ENCODE measurements at places on chromosomes 7 and 10. TPM values are rescaled to one million over a fixed set of nuclear protein-coding genes. Genes with fewer than 3 reads are reported as not detected.

- DNase-seq = no peak
Observed at GRCh38 chr10:119575506-119575905, 21.3 kb downstream of the TIAL1 start.

DNA sequence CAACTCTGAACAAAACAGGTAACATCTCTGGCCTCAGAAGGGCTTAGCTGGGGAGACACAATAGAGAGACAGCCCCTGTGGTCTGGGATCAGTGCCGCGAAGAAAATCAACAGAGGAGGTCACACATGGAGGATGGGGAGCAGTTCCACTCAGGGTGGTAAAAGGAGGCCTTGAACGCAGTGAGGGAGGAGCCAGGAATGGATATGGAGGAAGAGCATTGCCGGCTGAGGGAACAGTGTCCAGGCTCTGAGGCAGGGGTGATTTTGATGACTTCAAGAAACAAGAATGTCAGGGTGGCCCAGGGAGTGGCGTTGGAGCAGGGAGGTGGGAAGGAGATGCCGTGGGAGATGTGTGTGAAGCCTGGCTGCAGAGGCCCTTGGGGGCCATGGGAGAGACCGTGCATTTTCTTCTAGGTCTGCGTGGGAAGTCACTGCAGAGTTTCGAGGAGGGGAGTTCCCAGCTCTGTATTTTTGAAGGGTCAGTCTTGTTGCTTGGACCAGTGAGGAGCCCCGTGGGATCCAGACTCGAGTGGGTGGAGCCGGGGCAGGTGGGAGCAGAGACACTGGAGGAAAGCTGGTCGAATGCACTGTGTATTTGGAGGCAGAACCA is 35.7 kb upstream of the SH2D4B start:
- DNase-seq = no peak

- DNase-seq = no peak
Observed at GRCh38 chr10:52488606-52489485, 174.8 kb downstream of the DKK1 start.

The SPDYE17 gene
- not detected for total RNA-seq

DNA sequence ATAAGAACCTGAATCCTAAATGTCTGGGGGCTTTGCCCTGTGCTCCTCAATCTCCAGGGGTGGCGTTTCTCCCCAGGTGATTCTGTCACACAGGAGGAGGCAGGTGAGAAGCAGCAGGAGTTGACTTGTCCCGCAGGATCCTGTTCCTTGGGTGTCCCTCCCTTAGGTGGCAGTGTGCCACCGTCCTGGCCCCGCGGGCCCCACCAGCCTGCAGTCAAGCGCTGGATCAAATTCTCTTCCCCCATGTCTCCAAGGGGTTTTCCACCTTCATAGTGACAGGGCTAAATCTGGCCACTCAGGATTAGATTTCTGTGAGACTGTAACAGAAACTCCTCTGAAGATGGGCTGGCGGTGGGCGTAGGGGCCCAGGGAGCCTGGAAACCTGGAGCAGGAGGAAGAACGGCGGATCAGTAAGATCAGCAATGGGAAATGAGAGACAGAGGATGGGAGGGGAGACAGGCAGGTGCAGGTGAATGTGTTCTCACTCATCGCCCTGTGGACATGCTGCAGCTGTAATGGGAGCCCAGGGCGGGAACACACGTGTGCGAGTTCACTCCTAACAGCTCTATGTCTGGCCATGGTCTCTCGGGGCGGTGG is 329.2 kb upstream of the COBL start:
- DNase-seq = no peak

The CD36 gene
- 32.2 TPM for total RNA-seq

GRCh38 chr10:132199268-132199853 is 12.6 kb downstream of the DPYSL4 start:
- no peak for DNase-seq

- DNase-seq = no peak
Observed at GRCh38 chr7:33043501-33044400, 18.8 kb downstream of the NT5C3A start.

DNA sequence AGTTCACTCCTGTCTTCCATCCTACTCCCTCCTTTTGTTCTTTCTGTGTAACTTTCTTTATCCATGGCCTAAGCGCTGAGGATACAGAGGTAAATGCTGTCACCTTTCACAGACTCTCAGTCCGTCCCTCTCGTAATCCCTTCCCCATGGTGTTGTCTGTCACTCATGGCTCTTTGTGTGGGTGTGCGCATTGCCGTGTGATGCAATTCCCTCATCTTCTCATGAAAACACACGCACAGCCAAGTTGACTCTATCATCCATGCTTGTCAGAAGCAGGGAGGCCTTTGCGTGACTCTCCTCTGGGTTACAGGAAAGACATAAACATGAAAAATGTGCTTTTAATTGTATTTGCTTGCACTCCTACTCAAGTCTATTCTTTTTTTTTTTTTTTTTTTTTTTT is 125.6 kb upstream of the C7orf33 start:
- DNase-seq = no peak

The LRGUK gene
- 0.57 TPM for total RNA-seq

GRCh38 chr10:62250594-62251198 is 17.9 kb downstream of the RTKN2 start:
- DNase-seq = no peak

DNA sequence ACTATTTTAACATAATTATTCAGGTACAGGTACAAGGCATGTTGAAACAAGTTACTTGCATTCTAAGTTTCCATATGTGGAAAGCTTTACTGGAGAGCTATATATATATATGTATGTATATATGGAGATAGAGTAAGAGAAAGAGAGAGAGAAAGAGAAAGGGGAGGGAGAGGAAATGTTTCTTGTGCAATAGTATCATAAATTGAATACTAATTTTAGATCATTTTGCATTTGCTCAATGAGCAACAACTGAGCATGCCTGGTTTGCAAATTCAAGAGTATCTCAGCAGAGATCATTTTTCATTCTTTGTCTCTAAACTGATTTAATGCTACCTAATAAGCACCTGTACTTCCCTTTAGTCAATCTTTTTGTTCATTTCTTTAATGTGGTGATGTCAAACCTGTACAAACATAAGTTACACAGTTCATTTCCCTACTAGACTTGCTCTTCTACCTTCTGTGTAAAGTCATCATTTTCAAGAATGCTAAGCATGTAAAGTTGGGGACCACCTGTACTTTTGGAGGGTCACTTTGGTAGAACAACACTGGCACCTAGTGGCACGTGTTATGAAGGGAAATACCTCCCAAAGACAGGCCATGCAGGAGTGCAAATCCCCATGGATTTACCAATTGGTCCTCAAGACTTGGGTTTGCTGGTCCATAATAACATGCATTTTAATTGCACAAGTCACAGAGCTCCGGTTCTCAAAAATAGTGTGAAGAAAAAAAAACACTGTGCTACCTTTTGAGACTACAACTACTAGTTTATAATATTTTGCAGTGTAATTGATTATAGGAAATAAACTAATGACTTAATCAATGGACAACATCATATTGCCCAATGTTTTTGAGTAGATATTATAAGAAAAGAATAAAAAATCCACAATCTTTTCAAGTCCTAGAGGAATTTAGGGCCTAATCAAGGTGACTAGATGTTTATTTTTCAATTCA is 431.2 kb upstream of the IGFBP3 start:
- DNase-seq = no peak

GRCh38 chr10:100799881-100800280 is 54.5 kb downstream of the PAX2 start:
- no peak for DNase-seq

DNA sequence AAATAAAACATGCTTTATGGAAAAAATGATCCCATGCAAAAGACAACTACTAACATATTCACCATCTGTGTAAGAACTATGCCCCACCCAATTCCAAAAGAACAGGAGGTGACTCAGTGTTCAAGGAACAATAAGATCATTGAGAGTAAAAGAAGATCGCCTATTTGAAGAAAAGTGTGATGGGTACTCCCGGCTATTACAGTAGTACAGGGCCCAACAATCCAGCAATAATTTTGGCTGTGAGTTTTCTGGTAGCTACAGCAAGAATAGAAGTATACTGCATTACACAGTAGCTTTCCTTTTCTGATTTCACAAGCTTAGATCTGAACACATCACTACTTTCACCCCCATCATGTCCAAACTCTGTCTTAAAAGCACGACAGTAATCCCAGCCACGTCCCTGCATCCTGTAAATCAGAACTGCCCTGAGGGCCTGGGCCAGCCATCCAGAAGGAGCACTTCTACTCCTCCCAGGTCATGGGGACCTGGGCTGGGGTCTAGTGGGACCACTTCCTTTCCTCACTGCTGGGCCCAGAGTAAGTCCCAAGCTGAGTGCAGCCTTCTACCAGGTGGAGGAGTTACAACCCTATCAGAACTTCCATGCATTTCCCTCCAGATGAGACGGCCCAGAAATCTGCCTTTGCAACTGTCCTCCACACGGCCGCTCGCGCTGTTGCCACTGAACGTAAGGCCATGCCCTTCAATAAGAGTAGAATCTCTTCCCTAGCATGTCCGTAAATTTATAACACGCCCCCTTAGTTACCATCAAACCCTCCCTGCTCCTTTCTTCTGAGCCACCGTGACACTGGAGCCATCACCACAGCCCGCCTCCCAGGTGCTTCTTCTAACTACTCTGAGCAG is 7.9 kb downstream of the ESYT2 start:
- no peak for DNase-seq

GRCh38 chr10:2957785-2958184 is 109.6 kb upstream of the PFKP start:
- no peak for DNase-seq

The GPR26 gene
- 1.8 TPM for total RNA-seq

GRCh38 chr10:57507788-57508187 is 759.9 kb downstream of the IPMK start:
- no peak for DNase-seq

- no peak for DNase-seq
Observed at GRCh38 chr10:73758704-73759511, 14.7 kb downstream of the SEC24C start.

DNA sequence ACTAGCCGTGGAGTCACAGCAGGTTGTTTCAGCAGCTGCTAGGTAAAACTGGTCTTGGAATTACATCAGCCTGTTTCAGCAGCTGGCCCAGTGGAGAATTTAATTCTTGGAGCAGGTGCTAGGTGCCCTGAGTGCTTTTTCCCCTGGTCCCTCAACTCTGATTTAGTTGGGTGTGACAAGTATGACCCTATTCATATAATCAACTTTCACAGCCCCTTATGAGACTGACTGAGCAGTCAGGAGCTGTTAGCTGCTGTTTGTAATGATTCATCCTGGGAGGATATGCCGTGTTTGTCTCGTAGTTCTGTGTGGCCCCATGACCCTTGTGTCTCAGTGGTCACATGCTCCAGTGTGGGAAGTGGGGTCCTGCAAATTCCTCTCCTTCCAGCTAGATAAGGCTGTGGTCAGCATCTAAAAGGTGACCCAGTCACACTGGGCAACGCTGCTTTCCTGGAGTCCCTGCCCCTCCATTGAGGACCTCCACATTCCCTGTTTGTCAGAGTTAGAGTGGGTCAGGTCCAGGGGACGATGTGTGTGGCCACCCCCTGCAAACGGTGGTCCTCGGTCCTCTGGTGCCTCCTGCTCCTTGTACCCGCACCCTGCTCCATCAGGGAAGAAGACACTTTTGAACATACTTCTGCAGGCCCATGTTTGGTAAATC is 28.3 kb downstream of the TBATA start:
- no peak for DNase-seq

DNA sequence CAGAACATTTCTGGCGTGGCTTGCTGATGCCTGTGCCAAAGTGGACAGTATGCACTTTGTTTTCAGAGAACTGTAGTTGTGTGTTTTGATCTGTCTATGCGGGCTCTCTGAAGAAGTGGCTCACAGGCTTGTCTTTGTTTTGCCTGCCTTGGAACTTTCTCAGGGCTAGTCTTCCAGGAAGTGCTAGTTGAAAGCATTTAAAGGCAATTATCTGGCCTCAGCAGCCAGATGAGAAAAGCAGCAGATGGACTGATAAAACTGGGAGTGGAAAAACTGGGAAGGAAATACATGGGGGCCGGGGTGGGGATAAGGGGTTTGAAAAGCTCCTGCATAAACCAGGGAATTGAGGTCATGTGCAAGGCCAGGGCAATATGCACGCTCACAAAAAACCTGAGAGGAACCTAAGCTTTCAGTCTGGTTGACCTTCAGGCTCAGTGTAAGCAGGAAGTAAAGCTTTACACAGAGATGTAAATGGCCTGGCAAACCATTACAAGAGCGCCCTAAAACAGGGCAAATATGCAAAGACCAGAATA is 94.5 kb downstream of the ZNF33B start:
- DNase-seq = no peak

- no peak for DNase-seq
Observed at GRCh38 chr10:103514244-103514643, 20.7 kb downstream of the NEURL1 start.

The COBL gene
- total RNA-seq = 25.7 TPM

DNA sequence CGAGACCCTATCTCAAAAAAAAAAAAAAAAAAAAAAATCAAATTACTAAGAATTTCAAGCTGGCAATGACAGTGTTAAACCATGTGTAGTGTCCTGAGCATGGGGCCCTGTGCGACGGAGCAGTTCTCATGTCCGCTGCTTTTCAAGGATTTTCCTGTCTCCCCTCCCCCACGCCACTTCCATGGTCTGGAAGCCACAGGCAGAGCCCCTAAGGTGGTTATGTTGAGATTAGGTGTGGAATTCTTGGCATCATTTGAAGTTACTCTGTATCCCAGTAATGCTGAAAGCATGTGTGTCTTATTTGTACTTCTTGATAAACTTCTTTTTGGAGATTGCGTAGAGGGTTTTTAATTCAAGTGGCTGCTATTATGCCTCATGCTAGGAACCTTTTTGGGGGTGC is 65.2 kb downstream of the PFKFB3 start:
- no peak for DNase-seq

The SLC13A1 gene
- total RNA-seq = 0.07 TPM

GRCh38 chr10:43082746-43083145 is 5.9 kb downstream of the RET start:
- no peak for DNase-seq

- DNase-seq = no peak
Observed at GRCh38 chr10:5544216-5544805, 19.6 kb downstream of the CALML3 start.

DNA sequence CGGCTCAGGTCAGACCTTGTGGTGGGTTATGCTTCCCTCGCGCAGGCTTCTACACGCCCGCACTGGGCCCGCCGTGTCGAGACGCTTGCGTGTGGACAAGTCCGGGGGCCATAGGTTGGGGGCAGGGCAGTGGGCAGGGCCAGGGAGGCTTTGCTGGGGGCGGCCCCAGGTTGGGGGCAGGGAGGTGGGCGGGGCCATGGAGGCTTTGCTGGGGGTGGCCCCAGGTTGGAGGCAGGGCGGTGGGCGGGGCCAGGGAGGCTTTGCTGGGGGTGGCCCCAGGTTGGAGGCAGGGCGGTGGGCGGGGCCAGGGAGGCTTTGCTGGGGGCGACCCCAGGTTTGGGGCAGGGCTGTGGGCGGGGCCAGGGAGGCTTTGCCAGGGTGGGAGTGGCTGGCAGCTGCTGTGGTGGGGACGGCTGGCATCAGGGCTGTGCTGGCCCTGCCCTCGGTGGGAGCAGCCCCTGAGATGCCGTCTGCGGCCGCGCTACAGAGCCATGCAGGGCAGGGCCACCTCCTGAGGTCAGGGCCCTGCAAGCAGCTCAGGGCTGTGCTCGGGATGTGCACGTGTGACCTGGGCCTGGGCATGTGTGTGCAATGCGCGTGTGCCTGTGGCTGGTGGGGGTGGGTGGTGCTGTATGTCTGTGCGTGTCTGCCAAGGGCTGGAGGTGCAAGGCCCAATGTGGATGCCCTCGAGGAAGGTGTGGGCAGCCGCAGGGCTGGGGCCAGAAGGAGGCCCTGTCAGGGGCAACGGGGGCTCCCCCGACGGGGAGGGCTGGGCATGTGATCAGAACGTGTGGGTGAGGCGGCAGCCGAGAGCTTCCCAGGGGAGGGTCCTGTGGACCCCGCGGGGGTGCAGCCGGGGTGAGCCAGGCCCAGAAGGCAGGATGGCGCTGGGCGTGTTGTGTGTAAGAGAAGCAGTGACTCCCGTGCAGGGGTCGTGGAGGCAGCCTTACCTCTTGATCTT is 72.5 kb upstream of the NKX6-2 start:
- DNase-seq = peak; percentile 67

The TMEM72 gene
- total RNA-seq = 1.2 TPM

Measured in type B pancreatic cell (in vitro differentiated cells).